Inflammatory macrophage (primary cell): ENCODE measurements at places on chromosomes 5 and 9.

- DNase-seq: no peak
These were observed 7.6 kb downstream of the GRIN1 start for GRCh38 chr9:137146527-137146918.

DNA sequence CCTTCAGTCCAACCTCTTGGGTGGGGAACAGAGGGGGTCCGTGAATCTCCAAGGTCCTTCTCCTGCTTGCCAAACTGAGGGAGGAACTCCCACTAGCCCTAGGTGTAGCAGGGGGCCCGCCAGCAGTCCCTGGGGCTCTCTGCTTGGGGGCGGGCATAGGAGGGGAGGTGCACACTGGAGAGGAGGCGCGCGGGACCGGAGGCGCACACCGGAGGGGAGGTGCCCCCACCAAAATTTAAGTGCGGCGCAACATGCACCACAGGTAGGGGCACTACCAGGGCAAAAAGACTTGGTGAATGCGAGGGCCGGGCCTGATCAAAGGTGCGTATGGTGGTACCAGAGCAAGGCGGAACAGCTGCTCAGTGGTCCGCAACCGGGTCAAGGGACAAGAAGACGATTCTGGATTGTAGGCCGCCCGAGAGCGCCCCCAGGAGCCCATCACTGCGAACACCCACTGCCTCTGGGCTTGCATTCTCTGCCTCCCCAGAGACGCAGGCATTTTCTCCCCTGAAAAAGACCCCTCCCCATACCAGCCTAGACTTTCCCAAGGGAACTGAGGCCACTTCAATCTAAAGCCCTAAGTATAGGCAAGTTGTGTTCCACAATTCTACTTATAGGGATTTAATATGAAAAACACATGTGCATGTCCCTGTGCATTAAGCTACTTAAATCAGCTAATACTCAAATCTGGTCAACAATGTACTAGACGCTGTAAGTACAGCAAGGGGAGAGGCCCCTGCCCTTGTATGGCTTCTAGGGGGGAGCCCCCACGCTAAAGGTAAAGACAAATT is 50.6 kb downstream of the TGFBI start:
- DNase-seq: no peak

- DNase-seq: no peak
These were observed 9.3 kb upstream of the RBM22 start for GRCh38 chr5:150710165-150710564.

- no peak for DNase-seq
These were observed 397.8 kb downstream of the GADD45G start for GRCh38 chr9:90002397-90003271.

DNA sequence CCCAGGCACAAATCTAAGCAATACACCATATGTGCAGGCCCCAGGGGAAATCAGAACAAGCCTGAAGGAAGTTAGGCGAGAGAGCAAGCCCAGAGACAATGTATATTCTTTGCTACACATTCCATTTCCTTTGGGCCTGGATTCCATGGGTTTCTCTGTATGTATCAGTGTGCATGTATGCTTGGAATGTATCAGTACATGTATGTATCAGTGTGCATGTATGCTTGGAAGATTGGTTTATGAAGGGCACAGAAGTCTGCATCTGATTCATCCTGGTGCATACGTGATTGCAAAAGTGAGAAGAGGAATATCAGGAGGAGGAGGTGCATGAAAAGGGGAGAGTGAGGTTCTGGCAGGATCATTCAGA is 232.6 kb upstream of the ANKRD55 start:
- no peak for DNase-seq
